ENCODE measurements at places on chromosomes 3 and 15.

- DNase-seq, result no peak
Measured at GRCh38 chr15:82122746-82123400, 77.1 kb upstream of the MEX3B start.

GRCh38 chr15:75023872-75024636 lies 664 bp downstream of the PPCDC start:
- DNase-seq, result no peak

DNA sequence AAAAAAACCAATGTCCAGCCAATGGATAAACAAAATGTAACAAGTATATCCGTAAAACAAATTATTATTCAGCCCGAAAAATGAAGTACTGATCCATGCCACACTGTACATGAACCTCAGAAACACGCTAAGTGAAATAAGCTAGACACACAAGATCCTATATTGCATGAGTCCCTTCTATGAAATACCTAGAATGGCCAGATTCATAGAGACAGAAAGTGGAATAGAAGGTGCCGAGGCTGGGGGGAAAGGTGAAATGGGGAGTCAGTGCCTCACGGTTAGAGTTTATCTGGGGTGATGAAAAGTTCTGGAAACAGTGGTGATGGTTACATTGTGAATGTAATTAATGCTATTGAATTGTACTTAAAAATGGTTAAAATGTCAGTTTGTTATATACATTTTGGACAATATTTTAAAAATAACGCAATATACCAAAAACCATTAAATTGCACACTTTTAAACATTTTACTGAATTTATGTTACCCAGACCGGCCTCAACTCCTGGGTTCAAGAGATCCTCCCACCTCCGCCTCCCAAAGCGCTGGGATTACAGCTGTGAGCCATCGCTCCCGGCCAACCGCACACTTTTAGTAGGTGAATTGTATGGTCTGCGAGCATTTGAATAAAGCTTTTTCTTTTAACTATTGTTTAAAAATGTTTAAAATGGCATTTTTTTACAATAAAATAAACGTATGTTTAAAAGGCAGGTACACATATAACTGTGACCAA lies 2.1 kb downstream of the RNF168 start:
- no peak for DNase-seq

DNA sequence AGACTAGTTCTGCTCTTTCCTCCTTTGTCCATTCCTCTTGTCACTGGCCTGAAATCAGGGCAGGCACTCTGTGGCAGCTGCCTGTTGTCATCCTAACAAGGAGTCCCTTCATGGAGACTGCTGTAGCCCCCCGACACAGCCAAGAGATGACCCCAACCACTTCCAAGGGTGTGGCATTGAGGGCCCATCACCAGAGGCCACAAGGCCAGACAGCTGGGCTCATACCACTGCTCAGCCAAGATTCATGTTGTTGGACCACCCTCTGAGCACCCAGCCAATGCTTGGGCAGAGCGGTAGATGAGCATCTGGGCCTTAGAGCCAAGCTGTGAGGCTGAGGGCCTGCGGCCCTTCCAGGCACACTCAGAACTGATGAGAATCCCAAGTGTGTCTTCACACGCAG lies 85.4 kb downstream of the EPHB1 start:
- DNase-seq, result no peak

GRCh38 chr3:197600796-197601565 lies 45.2 kb upstream of the BDH1 start:
- DNase-seq, result no peak

GRCh38 chr3:69861556-69861955 lies 122.3 kb downstream of the MITF start:
- DNase-seq, result peak; percentile 100

DNA sequence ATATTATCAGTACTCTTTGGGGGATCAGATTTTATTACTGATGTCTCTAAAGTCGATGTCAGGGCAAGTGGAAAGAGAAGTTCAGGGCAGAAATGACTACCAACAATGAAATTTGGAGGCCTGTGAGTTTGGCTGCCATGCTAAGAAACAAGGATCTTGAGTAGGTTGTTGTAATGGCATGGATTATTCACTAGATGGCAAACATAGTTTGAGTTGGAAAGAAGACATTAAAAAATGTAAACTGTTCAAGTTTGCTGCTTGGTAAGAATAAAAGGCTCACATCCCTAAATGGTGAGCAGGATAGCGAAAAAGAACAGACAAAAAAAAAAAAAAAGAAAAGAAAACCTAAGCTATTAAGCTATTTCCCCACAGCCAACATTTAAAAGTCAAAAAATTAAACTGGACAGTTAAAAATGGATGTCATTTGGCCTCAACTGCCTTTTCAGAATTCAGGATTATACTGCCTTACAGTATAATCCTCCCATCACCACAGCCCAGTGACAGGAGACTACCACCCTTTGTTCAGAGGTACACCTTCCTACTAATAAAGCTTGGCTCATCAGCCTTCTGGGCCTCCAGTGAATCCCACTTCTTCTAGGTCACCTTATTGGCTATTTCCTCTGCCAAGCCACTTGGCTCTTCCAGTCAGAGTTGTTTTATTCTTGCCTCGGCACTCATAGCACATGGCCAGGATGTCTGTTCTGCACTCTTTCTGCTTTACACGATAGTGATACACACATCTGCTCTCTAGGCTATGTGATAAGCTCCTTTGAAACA lies 163.7 kb downstream of the PLD1 start:
- DNase-seq, result peak; percentile 53

DNA sequence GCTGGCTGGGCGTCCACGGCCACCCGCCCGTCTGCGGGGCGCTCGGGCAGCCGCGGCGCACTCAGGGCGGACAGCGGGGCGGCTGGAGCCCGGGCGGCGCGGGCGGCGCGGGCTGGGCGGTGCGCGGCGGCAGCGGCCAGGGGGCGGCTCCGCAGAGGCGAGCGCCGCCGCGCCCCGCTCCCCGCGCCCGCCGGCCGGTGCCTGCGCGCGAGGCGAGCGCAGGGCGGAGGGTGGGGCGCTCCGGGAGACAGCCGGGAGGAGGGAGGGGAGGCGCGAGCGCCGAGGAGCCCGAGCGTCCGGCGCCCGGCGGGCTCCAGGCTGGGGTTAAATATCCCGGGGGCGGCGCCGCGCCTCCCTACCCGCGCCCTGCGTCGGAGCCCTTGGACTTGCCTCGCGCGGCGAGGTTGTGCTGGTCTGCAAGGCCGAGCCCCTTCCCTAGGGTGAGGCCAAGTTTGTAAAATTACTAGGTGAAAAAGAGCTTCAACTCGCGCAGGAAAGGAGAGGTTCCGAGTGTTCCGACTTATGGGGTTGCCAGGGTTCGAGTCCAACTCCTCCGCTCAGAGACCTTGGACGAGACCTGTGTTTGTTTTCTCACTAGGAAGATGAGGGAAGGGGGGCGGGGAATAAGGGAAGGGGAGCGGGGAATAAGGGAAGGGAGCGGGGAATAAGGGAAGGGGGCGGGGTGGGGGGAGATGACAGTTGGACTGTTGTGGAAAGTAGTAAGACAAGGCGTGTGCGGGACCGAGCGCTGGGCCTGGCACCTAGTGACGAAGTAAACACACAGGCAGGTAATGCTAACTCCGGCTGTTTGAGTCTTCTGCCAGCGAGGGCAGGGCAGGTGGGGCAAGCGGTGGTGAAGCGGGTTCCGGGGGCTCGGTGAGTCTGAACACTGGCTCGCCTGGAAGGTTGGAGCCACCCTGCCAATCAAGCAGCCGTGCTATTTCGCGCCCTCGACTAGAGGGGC lies at the start of gene TNFAIP8L3:
TSS of gene TNFAIP8L3 (minus strand) at position 301 of the 964 bp plus-strand sequence. CDS start 311 bp downstream, outside the sequence.
- no peak for DNase-seq

DNA sequence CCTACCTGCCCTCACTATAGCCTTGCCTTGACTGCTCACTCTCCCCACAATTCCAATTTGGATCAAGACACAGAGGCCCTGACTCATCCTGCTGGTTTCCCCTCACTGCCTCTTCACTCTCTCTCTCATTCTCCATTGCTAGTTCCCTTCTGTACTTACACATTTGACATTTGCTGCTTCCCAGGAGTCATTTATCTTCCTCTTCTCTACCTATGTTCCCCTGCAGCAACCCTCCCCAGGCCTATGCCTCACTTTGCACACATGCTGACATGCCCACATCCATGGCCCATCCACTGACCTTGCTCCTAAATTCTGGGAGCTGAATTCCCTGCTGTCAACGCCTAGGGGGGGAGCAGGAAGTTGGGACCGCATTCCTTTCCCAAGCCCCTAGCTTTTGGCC lies 82.2 kb downstream of the SRGAP3 start:
- no peak for DNase-seq

DNA sequence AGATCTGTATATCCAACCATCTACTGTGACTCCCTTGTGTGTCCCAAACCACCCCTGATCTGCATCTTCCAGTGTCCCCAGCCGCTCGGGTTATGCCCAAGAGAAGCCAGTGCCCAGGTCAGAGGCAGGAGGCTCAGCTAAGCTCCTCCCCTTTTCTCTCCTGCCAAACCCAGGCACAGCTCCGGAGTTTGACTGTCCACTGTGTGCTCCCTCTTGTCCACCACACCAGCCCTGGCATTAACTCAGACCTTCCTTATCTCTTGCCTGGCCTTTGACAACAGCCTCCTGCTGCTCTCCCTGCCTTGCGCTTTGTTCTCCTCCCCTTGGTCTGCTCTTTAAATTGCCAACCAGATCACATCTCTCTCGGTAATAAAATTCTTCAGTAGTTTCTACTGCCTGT lies 39.3 kb downstream of the DGKG start:
- DNase-seq, result no peak

DNA sequence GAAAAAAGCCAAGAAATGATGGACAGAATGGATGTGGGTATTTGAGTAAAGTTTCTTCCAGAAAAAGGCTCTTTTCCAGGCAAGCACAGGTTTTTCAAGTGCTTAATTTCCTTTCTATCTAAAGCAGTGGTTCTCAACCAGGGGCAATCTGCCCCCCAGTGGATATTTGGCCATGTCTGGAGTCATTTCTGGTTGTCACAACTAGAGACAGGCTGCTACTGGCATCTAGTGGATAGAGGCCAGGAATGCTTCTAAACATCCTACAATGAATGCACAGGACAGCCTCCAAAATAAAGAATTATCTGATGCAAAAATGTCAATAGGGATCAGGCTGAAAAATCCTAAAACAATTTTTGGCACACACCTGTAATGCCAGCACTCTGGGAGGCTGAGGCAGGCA lies 23.9 kb downstream of the SEC22C start:
- no peak for DNase-seq

GRCh38 chr3:143928056-143928455 lies 43.6 kb upstream of the DIPK2A start:
- no peak for DNase-seq

DNA sequence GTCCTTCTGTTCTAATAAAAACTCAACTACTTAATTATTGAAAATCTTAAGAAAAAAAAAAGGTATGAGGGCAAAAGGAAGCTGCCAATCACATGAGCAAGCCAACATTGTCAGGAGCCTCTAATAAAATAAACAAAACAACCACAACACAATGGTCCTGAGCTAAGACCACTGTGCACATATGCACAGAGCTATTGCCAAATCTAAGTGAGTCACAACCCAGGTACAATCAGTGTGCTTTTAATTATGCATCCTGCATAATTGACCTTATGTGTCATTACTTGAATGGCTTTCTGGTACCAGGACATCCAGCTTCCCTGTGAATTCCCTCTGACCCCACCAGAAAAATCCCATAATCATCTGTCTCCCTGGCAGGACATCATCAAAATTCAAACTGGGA lies 639.8 kb downstream of the MAGI1 start:
- no peak for DNase-seq

GRCh38 chr3:131739211-131739610 lies 236.4 kb upstream of the MRPL3 start:
- no peak for DNase-seq

GRCh38 chr3:39267631-39268548 lies 11.9 kb downstream of the CX3CR1 start:
- no peak for DNase-seq

DNA sequence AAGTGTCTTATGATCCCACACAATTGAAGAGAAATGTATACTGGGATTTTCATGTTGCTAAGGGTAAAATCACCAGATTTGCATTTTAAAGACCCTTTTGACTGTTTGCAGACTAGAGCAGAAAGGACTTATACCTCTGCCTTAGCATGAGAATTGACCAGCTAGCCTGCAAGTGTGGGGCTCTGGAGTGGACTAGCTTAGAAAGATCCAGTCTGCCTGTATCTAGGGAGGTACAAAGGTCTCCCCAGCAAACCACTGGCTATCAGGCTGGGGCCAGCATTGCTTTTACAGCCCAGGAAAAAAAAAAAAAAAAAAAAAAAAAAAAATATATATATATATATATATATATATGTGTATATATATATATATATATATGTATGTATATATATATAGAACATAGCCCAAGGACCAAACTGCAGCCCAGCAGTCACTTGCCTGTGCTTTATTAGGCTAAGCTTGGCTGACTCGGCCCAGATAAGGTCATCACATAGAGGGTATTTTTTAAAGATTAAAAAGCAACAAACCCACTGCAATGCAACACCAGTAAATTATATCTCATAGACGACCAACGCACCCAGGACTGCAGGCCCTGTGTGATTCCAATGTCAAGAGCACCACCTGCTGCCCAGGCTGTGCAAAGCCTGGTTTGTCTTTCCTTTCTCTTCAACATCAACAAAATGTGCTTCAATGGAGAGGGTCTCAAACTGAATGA lies 63.7 kb downstream of the DCLK3 start:
- DNase-seq, result peak; percentile 37

GRCh38 chr3:153889905-153890334 lies 231.3 kb upstream of the ARHGEF26 start:
- no peak for DNase-seq

DNA sequence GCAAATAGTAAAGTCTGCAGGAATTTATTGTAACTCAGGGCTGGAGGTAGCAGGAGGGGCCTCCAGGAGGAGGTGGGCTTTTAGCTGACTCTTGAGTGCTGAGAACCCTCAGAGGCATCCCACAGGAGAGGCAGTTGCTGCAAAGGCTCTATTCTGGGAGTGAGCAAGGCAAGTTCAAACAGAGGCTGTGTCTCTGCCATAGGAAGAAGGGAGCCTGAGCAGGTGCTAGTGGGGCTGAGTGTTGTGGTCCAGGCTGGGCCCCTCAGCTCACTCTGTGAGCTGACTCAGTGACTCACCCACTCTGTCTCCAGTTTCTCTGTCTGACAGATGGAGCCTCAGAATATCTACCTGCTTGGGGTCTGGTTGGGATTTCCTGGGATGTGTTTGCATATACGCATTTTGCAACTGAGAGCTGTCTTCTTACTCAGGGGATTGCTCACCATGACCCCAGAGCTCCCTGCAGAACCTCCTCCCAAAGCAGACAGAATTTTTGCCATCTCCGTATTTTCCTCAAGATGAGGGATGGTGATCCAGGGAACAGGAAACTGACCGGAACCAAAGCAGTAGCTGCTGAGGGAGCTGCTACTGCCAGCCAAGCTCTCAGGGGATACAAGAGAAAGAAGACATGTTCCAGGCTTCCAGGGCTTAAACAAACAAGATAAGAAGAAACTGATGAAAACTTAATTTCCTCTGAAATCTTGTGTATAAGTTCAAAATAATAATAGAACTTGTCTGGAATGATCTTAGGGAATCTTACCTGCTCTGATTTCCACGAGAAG lies 13.6 kb upstream of the NOX5 start:
- no peak for DNase-seq

DNA sequence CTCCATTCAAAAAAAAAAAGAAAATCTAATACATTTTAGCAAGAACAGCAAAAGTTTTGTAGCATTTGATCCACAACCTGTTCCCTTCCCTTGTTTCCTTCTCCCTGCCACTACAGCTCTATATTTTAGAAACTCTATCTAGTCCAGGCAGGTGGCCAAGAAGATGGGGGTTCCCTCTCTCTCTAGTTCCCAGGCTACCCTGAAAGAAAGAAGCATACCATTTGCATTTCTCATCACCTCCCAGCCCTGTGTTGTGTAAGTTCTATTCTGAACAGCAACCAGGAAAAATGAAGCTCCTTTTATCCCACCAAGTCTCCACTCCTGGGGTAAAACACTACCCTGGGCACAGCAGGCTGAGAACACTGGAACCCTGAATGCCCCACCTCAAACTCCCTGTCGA lies 100.0 kb downstream of the PCCB start:
- DNase-seq, result no peak
